CD8-positive, alpha-beta memory T cell (primary cell): ENCODE measurements at places on chromosomes 12 and 14. TPM values are rescaled to one million over a fixed set of nuclear protein-coding genes. Genes with fewer than 3 reads are reported as not detected.

DNA sequence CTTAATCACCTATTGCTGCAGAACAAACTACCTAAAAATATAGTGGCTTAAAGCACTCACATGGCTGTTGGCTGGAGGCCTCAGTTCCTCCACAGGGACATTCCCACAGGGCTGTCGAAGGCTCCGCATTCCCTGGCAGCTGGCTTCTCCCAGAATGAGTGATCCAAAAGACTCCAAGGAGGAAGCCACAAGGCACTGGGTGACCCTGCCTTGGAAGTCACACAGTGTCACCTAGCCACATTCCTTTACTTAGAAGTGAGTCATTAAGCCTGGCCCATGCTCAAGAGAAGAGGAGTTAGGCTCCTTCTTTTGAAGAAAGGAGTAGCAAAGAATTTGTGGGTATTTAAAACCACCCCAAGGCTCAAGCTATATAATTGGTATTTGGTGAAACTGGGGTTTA, 63.9 kb upstream of the MAP1LC3B2 start:
- no peaks in the 10 kb centered on the region for H3K36me3 ChIP-seq
- no peak overlapping the region for H3K4me3 ChIP-seq
- DNase-seq = no peak
- no peaks in the 10 kb centered on the region for H3K4me1 ChIP-seq
- no peaks in the 10 kb centered on the region for H3K27me3 ChIP-seq
- H3K27ac ChIP-seq = no peak overlapping the region

DNA sequence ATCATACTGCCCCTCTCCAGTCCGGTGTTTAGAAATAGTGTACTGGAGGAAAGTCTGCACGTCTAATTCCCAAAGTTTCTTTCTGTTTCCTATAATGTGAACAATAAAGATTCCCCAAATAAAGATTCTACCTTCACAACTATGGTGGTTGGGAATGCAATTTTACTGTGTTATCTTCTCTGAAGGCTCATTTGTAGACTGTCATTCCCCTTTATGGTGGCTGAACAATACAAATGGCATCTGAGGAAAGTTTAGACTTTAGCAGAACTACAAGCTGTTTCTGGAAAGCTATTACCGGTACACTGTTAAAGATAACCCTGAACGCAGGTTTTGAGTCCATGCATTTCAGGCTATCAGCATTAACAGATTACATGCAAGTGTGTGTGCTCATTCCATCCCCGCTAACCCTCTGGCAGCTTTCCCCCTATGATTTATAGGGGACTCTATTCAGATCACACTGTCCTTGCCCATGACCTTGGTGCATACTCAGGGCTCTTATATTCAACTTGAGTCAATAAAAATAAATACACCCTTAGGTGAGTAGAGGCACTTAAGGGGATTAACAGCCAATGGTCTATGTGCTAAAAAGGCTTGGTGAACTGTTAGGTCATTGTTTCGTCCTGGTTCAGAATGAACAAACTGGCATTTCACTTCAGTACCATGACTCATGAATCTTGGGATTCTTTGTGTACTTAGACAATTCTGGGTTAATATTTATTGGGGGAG, 60.7 kb upstream of the PYGL start:
- no peak for DNase-seq
- H3K36me3 ChIP-seq = no peaks in the 10 kb centered on the region
- H3K27me3 ChIP-seq = no peaks in the 10 kb centered on the region
- H3K27ac ChIP-seq = no peak overlapping the region
- no peak overlapping the region for H3K4me3 ChIP-seq

DNA sequence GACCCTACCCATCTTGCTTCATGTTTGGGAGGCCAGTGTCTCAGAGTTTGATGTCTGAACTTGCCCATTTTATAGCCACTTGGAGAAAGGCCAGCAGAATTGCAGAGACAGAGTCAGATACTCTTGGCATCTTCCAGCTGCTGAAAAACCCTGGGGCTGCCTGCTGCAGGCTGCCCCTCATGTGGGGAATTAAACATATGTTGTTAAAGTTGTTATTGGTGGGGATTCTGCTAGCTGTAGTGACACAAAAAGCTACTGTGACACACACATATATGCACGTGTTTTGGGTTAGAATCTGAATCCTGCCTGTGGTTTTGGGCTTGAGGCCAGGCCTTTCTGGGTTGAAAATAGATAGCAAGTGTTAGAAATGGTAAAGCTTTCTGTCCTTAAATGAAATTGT, 1288.4 kb downstream of the AACS start:
- no peak overlapping the region for H3K27ac ChIP-seq
- H3K4me1 ChIP-seq = no peaks in the 10 kb centered on the region
- H3K36me3 ChIP-seq = no peaks in the 10 kb centered on the region

- H3K27me3 ChIP-seq = no peaks in the 10 kb centered on the region
- H3K36me3 ChIP-seq = no peaks in the 10 kb centered on the region
- H3K4me3 ChIP-seq = no peak overlapping the region
- H3K4me1 ChIP-seq = no peaks in the 10 kb centered on the region
- no peak overlapping the region for H3K27ac ChIP-seq
- DNase-seq = no peak
Observed at GRCh38 chr14:102378830-102379229, 16.1 kb downstream of the TECPR2 start.

SMCO2 gene
- polyA plus RNA-seq = not detected

GRCh38 chr12:5441497-5442236, 9.8 kb downstream of the NTF3 start:
- H3K36me3 ChIP-seq = no peaks in the 10 kb centered on the region
- no peak overlapping the region for H3K27ac ChIP-seq
- DNase-seq = no peak
- no peaks in the 10 kb centered on the region for H3K4me1 ChIP-seq
- no peak overlapping the region for H3K4me3 ChIP-seq

GRCh38 chr14:20682127-20682434, 2.3 kb upstream of the RNASE4 start:
- peak overlapping the region; percentile 96 for H3K27ac ChIP-seq
- no peak for DNase-seq
- H3K27me3 ChIP-seq = no peaks in the 10 kb centered on the region
- peak overlapping the region; percentile 97 for H3K4me3 ChIP-seq

DNA sequence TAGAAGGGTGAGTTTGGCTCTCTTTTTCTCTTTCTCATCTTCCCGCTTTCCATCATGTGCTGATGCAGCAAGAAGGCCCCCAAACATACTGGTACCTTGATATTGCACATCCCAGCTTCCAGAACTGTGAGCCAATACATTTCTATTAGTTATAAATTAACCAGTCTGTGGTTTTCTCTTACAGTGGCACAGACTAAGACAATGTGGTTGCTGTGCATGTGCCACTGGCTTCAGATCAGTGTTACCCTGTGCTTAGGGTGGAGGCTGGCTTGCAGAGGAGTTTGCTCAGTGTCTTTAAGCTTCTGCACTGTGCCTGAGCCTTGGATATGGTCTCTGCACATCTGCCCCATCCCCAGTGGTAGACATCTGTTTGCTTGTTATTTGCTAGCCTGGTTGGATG, 5.5 kb downstream of the IFI27L2 start:
- H3K4me1 ChIP-seq = peaks cover 5% of the 10 kb centered on the region
- H3K36me3 ChIP-seq = no peaks in the 10 kb centered on the region
- no peaks in the 10 kb centered on the region for H3K27me3 ChIP-seq
- H3K4me3 ChIP-seq = no peak overlapping the region

GALNT9 gene
- polyA plus RNA-seq = not detected

KRT80 gene
- not detected for polyA plus RNA-seq

TXNDC16 gene
- polyA plus RNA-seq = 1.8 TPM

DNA sequence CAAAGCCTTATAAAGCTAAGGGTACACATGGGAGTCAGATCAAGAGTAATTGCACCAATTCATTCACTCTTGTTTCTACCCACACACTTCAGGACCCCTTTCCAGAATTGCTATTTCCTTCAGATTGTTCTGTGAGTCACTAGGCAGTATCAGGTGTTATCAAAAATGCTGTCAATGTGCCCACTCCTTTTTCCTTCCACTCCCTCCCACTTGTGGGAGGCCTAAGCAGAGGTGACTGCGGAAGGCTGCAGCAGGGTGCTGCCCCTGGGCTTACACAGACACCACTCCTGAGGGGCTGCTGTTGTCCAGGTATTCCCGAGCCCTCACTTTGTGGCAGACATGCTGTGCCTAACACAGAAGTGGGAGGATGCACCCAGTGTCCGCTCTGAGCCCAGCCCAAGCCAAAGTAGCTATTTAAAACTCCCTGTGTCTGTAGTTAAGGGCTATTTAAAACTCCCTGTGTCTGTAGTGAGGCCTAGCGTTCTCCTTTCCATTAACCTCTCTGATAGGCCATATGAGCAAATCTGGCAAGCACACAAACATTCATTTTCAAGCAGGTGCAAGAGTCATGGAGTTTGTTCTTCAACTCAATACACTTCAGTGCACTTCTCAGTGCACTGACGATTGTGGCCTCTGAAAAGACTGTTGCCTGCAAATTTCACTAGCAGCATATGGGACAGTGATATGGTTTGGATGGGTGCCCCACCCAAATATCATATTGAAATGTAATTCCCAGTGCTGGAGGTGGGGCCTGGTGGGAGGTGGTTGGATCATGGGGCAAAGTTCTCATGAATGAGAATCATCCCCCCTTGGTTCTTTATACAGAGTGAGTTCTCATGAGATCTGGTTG, 117.8 kb downstream of the PHLDA1 start:
- H3K4me1 ChIP-seq = no peaks in the 10 kb centered on the region
- DNase-seq = no peak
- no peak overlapping the region for H3K27ac ChIP-seq
- H3K27me3 ChIP-seq = no peaks in the 10 kb centered on the region

GRCh38 chr12:110582276-110583136, 612 bp downstream of the PPTC7 start:
- peaks cover 71% of the 10 kb centered on the region for H3K4me1 ChIP-seq
- H3K27ac ChIP-seq = peak overlapping the region; percentile 71
- H3K36me3 ChIP-seq = no peaks in the 10 kb centered on the region
- peak; percentile 67 for DNase-seq

KRT86 gene
- polyA plus RNA-seq = not detected

DNA sequence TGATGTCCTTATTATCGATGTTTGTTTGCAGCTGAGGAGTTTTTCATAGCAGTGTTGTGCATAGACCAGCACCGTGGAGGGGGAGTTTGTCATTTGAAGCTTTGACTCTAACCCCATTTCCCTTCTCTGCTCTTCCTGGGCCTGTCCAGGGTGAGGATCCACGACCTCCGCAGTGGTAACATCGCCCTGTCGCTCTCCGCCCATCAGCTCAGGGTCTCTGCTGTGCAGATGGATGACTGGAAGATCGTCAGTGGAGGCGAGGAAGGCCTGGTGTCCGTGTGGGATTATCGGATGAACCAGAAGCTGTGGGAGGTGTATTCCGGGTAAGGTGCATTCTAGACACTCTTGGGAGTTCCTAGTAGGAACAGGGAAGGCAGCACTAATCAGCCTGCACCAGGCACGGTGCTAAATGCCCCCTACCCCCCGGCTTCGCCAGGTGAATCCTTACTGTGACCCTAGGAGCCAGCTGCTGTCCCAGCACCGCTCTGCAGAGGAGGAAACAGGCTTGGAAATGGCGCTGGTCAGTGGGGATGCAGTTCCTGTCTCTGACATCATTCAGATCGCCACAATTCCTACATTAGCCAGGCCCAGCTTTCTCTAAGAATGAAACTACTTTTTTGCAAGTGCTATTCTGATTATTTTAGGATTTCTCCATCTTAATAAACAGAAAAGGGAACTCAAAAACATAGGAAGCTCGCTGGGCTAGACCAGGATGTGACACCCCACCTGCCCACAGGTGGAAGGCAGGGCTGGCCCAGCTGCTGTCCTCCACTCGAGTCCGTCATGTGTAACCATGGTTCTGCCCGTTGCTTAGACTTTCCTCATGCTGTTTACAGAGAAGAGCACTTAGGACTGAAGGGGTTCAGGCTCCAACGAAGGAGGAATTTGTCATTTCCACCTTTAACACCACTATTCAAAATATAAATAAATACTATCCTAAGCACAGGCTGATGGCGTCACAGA, 74.9 kb downstream of the TESC start:
- H3K27me3 ChIP-seq = no peaks in the 10 kb centered on the region
- no peak overlapping the region for H3K4me3 ChIP-seq
- no peak overlapping the region for H3K27ac ChIP-seq
- H3K36me3 ChIP-seq = no peaks in the 10 kb centered on the region

- no peak overlapping the region for H3K27ac ChIP-seq
- no peaks in the 10 kb centered on the region for H3K27me3 ChIP-seq
- H3K4me1 ChIP-seq = peaks cover 10% of the 10 kb centered on the region
- H3K36me3 ChIP-seq = no peaks in the 10 kb centered on the region
Observed at GRCh38 chr14:92456215-92457015, 57.2 kb upstream of the RIN3 start.

PTPN6 gene
- 379 TPM for polyA plus RNA-seq

- DNase-seq = no peak
- no peaks in the 10 kb centered on the region for H3K36me3 ChIP-seq
- no peaks in the 10 kb centered on the region for H3K27me3 ChIP-seq
- H3K4me1 ChIP-seq = no peaks in the 10 kb centered on the region
- no peak overlapping the region for H3K27ac ChIP-seq
- no peak overlapping the region for H3K4me3 ChIP-seq
Observed at GRCh38 chr12:76864791-76865400, 13.9 kb downstream of the CSRP2 start.

DNA sequence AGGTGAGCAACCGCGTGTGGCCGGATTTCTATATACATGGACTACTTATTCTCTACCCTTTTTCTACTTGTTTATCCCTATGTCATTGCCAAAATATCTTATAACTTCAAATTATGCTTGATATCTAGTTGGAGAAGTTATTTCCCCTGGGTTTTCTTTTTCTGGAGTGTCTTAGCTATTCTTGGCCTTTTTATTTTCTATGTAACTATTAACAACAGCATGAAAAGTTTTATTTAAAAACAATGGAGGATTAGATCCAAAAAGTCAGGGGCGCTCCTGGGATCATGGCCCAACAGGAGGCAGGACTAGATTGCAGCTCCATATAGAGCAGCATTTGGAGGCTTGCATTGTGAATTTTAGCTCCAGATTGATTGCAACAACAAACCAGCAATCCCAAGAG, 8.6 kb upstream of the STRAP start:
- H3K4me3 ChIP-seq = no peak overlapping the region
- no peaks in the 10 kb centered on the region for H3K36me3 ChIP-seq
- no peaks in the 10 kb centered on the region for H3K4me1 ChIP-seq

DNA sequence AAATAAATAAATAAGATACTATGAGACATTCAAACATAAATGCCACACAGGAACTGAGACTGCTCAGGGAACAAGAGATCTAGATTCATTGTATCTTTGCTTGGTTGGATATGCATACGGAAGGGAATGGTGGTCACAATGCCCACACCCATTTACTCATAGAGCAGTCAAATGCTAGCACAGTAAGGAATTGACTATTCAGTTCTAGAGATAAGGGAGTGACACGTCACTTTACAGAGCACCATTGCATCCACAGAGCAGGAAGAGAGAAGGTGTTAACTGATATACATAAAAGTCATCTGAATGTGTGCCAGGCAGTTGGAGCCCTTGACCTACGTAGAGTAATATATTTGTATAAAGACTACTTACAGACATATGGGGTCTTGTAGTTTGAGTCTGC, 530.0 kb upstream of the NOVA1 start:
- H3K4me3 ChIP-seq = no peak overlapping the region
- no peaks in the 10 kb centered on the region for H3K36me3 ChIP-seq
- H3K4me1 ChIP-seq = no peaks in the 10 kb centered on the region
- no peak overlapping the region for H3K27ac ChIP-seq

GRCh38 chr12:116708826-116709756, 28.8 kb downstream of the SPRING1 start:
- no peak overlapping the region for H3K27ac ChIP-seq
- H3K27me3 ChIP-seq = no peaks in the 10 kb centered on the region
- DNase-seq = peak; percentile 21

NOPCHAP1 gene
- polyA plus RNA-seq = 16.6 TPM

RBM23 gene
- 50.3 TPM for polyA plus RNA-seq

RHOJ gene
- not detected for polyA plus RNA-seq

- no peak overlapping the region for H3K27ac ChIP-seq
- H3K4me3 ChIP-seq = no peak overlapping the region
- H3K27me3 ChIP-seq = no peaks in the 10 kb centered on the region
- no peak for DNase-seq
- no peaks in the 10 kb centered on the region for H3K36me3 ChIP-seq
Observed at GRCh38 chr14:54698966-54699530, 132.1 kb downstream of the SAMD4A start.

ATP2B1 gene
- 45.3 TPM for polyA plus RNA-seq
